ENCODE measurements at places on chromosomes 11 and 22. TPM values are rescaled to one million over a fixed set of nuclear protein-coding genes. Genes with fewer than 3 reads are reported as not detected.

CDC45 gene
- total RNA-seq, result 1.8 TPM

C11orf87 gene
- 90.7 TPM for total RNA-seq

SAA4 gene
- not detected for total RNA-seq

ALX4 gene
- total RNA-seq, result 0.92 TPM

PAX6 gene
- total RNA-seq, result 14.8 TPM

RTCB gene
- total RNA-seq, result 81.4 TPM

ZNF280A gene
- not detected for total RNA-seq

HEPHL1 gene
- not detected for total RNA-seq

RAB38 gene
- total RNA-seq, result 1.8 TPM

F2 gene
- not detected for total RNA-seq

GPHA2 gene
- total RNA-seq, result not detected

KRTAP5-6 gene
- not detected for total RNA-seq

OLFML1 gene
- total RNA-seq, result 1.2 TPM

OR5M3 gene
- total RNA-seq, result not detected

SART1 gene
- 28.6 TPM for total RNA-seq

OR51B2 gene
- 0.46 TPM for total RNA-seq

RANBP1 gene
- total RNA-seq, result 144 TPM

STK33 gene
- 22.6 TPM for total RNA-seq

CECR2 gene
- total RNA-seq, result 6.0 TPM

SCO2 gene
- total RNA-seq, result 0.92 TPM

MMP1 gene
- not detected for total RNA-seq

GAL gene
- 1.8 TPM for total RNA-seq

AHNAK gene
- total RNA-seq, result 27.5 TPM

MS4A14 gene
- total RNA-seq, result not detected
